ENCODE measurements at places on chromosomes 6 and 20.

DNA sequence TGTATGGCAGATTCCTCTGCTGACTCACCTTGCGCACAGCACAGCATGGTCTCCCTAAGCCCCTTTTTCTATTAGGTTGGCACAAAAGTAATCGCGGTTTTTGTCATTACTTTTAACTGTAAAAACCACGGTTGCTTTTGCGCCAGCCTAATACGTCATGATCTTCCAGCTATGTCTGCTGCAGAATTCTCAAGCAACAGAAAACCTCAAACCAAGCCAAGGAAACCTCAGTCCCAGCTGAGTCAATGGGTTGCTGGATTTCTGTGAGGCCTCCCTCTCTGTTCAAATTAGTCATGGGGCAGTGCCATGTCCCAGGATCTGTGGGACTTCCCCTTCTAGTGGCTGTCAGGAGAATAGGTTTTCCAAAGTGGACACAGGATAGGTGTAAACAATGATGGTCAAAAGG is 15.7 kb upstream of the ENPP1 start:
- no peak for DNase-seq

GRCh38 chr20:53792946-53793536 is 199.4 kb upstream of the ZNF217 start:
- no peak for DNase-seq

DNA sequence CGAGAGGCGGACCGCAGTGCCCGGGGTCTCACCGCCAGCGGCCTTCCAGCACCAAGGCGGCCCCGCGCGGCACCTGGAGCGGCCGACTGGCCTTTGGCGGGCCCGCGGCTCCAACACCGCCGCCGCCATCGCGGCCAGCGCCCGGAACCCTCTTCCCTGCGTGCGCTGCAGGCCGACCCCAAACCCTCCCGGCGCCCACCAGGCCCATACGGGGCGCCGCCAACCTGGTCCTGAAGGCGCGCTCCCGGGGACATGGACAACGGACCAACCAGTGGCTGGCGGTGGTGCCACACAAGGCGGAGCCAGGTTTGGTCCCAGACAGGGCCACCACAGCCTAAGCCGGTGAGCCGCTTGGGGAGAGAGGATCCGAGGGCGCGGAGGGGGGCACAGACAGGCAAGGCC is 1514.8 kb upstream of the DEFB115 start:
- no peak for DNase-seq

DNA sequence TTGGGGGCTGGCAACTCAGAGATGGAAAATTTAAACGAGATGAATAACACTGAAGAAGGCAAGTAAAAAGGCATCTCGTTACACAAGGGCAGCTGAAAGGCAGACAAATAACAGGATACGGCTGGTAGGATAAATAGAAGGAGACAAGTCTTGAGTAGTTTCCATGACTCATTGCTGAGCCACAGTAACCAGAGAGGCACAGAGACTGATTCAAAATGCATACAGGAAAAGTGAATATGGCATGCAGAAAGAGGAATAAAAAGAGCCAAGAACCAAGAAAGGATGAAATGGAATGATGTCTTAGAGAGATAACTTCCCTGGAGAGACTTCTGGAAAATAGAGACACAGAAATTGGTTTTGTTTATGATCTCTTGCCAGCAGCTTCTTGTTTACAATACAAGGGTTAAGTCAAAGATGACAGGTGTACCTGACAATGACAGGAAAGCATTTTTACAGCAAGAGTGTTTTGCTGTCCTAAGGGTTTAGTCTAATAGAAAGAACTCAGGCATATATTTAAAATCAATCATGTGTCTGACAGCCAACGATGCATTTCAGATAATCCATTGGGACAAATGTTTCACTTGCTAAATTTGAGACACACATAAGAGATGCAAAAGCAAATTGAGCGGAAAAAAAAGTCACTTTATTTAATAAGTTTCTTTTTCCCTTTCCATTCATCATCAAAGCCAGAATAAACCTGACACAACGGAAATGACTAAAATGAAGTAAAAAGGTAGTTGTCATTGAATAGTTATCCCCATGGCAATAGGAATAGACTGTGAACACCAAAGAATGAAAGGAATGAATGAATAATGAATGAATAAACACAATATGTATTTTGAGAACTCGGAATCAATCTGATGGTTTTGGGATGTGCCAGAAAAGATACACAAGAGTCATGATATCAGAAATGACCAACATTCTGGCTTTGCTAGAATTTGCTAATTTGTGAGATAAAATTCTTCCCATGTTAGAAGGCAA is 68.0 kb upstream of the KCNQ5 start:
- DNase-seq: peak; percentile 28

Data from dermis microvascular lymphatic vessel endothelial cell (primary cell).